ENCODE measurements at places on chromosomes 7 and 10.

DNA sequence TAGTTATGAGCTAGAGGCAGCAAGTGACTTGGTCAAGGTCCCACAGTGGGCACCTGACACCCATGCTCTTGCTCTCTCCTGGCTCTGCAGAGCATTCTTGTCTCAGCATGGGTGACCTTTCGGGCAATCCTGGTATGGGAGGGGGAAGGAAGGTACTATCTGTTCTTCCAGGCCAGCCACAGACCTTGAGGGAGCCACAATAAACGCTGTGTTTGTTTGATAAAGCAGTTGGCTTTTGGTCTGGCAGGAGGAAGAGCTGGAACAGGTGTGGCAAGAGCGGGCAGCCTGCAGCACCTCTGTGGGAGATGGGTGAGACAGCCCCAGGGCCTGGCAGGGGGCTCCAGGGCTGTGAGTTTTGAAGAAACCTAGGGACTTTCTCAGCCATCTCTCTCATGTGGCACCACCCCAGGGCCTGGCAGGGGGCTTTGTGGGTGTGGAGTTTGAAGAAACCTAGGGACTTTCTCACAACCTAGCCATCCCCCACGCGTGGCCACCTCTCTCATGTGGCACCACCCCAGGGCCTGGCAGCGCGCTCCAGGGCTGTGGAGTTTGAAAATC lies 11.4 kb downstream of the CLDN3 start:
- DNase-seq = no peak

DNA sequence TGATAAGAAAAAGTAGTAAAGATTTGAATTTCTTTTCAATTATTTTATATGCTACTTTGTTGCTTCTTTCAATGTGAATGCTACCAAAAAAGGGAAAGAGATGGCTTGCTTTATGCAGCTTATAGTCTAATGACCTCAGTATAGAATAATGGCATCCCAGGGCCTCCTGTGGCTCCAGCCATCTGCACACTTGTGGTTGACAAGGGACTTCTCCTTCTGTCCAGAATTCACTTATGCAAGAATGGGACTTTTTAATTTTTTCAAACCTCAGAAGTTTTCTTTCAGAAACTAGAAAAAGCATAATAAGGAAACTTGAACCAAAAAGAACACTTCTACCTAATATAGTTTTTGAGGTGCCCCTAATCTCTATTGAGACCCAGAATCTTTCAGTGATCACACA lies 310.9 kb downstream of the CTNNA3 start:
- no peak for DNase-seq

DNA sequence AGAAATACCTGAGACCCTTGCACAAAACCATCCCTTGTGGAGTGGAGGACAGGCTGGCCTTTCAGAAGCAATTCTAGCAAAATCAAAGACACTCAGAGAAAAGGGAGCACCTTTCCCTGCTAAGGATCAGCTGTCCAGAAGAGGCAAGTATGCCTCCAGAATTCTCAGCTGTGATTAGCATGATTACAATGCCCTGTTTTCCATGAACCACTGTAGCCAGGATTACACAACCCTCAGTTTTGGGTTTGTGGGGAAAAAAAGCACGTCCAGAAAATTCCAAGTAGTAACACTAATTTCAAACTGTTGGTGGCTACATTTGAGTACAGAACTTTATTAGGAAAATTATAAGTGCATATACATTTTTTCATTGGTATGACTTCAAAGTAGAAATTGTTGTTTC lies 15.0 kb downstream of the CXCL12 start:
- DNase-seq = no peak

GRCh38 chr7:40133561-40134427 lies 628 bp downstream of the MPLKIP start:
- no peak for DNase-seq

- DNase-seq = peak; percentile 61
Measured at GRCh38 chr10:26725837-26726727, 28.6 kb downstream of the PDSS1 start.

- no peak for DNase-seq
Measured at GRCh38 chr10:131872827-131873375, 27.9 kb upstream of the PPP2R2D start.

GRCh38 chr10:62681211-62681940 lies 123.1 kb upstream of the ADO start:
- peak; percentile 57 for DNase-seq

- DNase-seq = no peak
Measured at GRCh38 chr10:88389456-88389855, 193.7 kb downstream of the RNLS start.

DNA sequence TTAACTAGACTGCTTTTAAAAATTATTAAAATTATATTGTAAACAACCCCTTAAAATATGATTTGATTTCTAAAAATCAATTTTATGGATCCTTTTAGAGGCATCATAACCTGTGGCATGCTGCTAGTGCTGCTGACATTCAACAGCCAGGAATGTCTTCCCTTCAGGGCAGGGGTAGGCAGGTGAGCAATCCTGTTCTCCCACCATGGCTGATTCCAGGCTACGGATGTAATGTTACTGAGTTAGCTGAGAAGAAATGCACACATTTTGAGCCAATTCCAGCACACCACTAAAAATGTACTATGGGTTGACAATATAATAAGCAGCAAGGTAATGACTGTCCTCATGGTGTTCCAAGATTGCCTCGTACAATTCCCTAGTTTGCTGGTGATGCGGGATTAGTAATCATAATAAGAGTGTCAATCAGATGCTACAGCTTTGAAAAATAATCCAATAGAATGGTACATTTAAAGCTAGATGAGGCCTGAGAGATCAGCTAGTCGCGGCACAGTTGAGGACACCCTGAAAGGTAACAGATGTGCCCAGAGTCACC lies 108.7 kb upstream of the PRR15 start:
- DNase-seq = no peak

GRCh38 chr10:25176421-25176968 lies 1.7 kb downstream of the GPR158 start:
- no peak for DNase-seq

DNA sequence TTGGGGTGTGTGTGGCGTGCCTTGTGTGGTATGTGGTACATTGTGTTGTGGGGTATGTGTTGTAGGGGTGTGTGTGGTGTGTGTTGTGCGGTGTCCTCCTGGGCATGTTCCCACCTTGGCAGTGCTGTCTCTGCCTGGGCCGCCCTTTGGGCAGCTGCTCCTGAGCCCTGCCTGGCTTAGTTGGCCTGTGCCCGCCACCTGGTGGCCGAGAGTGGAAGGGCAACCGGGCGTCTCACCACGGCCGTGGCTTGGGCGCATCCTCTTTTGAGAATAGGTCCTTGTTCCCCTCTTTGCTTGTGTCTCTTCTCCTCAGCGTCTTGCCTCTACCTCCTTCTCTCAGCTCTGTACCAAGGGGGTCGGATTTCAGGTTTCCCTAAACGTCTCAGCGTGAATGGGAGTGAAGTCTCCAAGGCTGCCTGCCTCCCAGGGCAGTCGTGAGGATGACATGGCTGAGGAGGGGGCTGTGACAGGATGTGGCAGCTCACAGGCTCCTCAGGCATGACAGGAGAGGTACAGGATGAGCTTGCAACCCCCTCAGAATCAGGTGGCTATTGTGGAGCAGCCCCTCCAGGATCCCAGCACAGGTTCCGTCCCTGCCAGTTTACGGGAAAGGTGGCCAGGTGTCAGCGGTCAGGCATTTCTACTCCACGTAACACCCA lies 98.4 kb upstream of the PODXL start:
- peak; percentile 85 for DNase-seq

- DNase-seq = no peak
Measured at GRCh38 chr10:132988988-132989387, 46.6 kb upstream of the CFAP46 start.

- no peak for DNase-seq
Measured at GRCh38 chr10:69319841-69320316, 41.6 kb downstream of the HK1 start.

GRCh38 chr10:13840036-13840435 lies 253.3 kb downstream of the PRPF18 start:
- no peak for DNase-seq

GRCh38 chr10:94292434-94293090 lies 70.2 kb downstream of the NOC3L start:
- DNase-seq = no peak

- DNase-seq = no peak
Measured at GRCh38 chr10:26937371-26937770, 76.6 kb upstream of the ABI1 start.

- DNase-seq = no peak
Measured at GRCh38 chr7:151487228-151487627, 32.5 kb downstream of the RHEB start.

All from urothelium cell line (cell line).